Pericardium fibroblast (primary cell): ENCODE measurements at places on chromosomes 12 and 14. TPM values are rescaled to one million over a fixed set of nuclear protein-coding genes. Genes with fewer than 3 reads are reported as not detected.

The OR10G3 gene
- total RNA-seq = not detected in 2 replicates

The POTEM gene
- total RNA-seq = not detected in 2 replicates

The USP44 gene
- total RNA-seq = under 0.01 and 0.09 TPM in 2 replicates

The EFS gene
- total RNA-seq = 8.6 and 12.9 TPM in 2 replicates

The NFYB gene
- total RNA-seq = 30.8 and 41.5 TPM in 2 replicates
